Renal cortical epithelial cell (primary cell): ENCODE measurements at places on chromosomes 2 and 18. TPM values are rescaled to one million over a fixed set of nuclear protein-coding genes. Genes with fewer than 3 reads are reported as not detected.
A peak's percentile ranks its signal among the peaks of the same experiment; 100 is the strongest.

Gene SH2D6
- total RNA-seq = 0.40 TPM in 1 of 2 replicates, not detected in the other

Gene MROH2A
- 0.15 TPM in 1 of 2 replicates, not detected in the other for total RNA-seq

DNA sequence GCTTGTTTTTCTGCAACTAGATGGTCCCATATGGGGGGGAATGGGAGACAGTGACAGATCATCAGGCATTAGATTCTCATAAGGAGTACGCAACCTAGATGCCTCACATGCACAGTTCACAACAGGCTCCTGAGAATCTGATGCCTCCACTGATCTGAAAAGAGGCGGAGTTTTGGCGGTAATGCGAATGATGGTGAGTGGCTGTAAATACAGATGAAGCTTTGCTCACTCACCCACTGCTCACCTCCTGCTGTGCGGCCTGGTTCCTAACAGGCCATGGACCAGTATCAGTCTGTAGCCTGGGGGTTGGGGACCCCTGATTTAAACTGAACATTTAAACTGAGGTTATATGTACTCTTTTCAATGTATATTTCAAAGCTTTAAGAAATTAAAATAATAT, 40.7 kb downstream of the SOS1 start:
- DNase-seq = no peak

- DNase-seq = no peak
Measured at GRCh38 chr2:8277921-8278571, 403.8 kb upstream of the ID2 start.

DNA sequence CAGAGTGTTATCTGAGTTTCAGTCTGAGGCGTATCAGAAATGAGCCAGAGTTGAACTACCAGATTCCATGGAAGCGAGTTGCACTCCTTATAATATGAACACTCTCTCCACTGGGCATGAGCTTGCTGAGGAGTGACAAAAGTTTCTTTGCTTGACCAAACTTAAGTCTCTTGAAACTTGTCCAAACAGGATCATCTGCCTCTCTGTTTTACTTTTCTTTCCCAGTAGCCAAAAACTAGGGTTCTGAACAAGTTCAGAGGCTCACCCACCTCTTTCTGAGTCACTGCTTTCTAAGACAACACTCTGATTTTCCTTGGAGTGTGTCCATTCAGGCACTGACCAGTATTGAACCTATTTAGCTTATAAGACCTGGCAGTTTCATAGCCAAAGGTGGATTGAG, 233.2 kb upstream of the TCF4 start:
- peak; percentile 77 for DNase-seq

- peak; percentile 31 for DNase-seq
Measured at GRCh38 chr18:45275367-45276113, 339.7 kb upstream of the SLC14A2 start.

Gene CCT4
- 182 and 249 TPM in 2 replicates for total RNA-seq

- DNase-seq = no peak
Measured at GRCh38 chr18:79819064-79819967, 21.6 kb downstream of the KCNG2 start.

Gene MIB1
- 77.3 and 82.6 TPM in 2 replicates for total RNA-seq
